ENCODE measurements at places on chromosomes 1 and 21.

DNA sequence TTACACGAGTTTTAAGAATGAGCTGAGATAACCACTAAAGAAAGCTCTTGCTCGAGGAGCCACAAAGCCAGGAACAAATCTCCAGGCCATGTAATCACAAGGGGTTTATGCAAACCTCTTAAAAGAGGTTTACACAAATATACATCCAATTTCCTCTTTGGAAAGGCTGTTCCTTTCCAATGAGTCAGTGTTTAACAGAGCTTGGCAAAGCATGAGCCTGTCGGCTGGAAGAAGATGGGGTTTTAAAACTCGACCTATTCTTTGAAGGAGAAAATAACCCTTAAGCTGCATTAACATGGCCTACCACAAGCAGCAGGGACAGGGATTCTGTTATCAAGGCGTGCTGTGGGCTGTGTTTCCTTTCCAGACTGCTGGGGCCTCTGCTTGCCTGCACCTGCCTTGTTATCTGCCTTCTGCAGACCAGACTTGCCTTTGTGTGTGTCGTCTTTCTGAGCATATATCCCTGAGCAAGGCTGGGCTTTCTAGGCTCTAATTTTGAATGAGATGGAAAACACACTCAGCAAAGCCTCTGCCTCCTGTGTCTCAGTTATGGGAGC, 40.6 kb upstream of the CYP2J2 start:
- DNase-seq, result no peak

GRCh38 chr1:110494036-110494435, 24.9 kb downstream of the KCNA10 start:
- no peak for DNase-seq

DNA sequence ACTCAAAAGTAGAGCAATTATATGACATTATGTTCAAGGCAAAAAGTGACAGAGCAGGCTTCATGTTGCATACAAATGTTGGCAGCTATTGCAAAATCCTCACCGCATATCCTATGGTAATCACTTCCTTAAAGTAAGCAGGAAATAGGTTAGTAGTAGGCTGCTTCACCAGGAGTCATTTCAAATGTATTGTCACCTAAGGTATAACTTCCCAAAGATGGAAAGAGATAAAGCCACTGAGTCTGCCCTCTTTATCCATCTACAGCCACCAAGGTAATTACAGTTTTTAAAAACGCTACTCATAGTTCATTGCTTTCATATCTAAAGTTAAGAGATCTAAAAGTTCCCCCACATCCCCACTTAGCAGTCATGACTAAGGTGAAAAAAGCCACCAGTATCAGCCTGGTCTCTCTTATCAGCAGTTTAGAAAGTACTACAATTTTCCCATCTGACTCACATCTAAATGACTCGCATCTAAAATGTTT, 31.6 kb upstream of the UBE2U start:
- DNase-seq, result no peak

GRCh38 chr1:29821605-29822004, 585.3 kb downstream of the PTPRU start:
- no peak for DNase-seq

GRCh38 chr1:209704584-209704983, at the start of gene HSD11B1:
TSS of gene HSD11B1 (plus strand) at chr1:209704846. CDS start at chr1:209704943, 97 bp downstream.
- no peak for DNase-seq

DNA sequence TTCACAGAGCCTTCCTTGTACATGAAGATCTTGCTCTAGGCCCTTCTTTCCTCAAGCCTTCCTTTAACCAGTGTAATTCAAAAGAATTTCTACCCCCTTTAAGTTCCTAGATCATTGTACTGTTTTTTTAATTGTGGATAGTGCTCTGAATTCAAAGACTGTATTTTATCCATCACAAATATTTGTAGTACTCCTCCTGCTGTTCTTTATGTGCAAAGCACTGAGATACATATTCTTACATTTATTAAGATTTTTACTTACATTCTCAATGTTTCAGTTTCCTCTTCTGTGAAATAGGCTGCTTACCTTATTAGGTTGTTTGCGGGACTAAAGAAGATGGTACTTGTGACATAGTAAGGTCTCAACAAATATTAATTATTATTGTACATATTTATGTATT, 168.8 kb upstream of the PDE4B start:
- DNase-seq, result no peak

DNA sequence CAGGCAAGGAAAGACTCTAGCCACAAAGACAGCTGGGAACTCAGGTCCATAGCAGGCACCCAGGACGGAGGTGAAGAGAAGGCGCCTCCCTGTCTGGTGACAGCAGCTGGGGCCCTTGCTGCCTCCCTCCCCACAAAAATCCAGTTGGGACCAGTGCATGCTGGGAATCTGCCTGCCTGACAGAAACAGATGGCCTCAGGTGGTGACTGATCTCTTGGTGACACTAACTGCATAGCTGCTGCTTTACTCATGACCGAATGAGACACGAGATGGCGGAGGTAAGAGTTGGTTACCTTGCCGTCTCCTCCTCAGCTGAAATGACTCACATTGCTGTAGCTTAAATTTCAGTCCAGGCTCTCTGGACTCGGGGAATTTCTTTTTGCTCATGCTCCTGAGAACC, 130.3 kb downstream of the FGGY start:
- DNase-seq, result no peak

- no peak for DNase-seq
Observed at GRCh38 chr1:182643699-182644098, 39.5 kb upstream of the RGS16 start.

GRCh38 chr1:228240411-228241240, 32.8 kb downstream of the OBSCN start:
- no peak for DNase-seq

DNA sequence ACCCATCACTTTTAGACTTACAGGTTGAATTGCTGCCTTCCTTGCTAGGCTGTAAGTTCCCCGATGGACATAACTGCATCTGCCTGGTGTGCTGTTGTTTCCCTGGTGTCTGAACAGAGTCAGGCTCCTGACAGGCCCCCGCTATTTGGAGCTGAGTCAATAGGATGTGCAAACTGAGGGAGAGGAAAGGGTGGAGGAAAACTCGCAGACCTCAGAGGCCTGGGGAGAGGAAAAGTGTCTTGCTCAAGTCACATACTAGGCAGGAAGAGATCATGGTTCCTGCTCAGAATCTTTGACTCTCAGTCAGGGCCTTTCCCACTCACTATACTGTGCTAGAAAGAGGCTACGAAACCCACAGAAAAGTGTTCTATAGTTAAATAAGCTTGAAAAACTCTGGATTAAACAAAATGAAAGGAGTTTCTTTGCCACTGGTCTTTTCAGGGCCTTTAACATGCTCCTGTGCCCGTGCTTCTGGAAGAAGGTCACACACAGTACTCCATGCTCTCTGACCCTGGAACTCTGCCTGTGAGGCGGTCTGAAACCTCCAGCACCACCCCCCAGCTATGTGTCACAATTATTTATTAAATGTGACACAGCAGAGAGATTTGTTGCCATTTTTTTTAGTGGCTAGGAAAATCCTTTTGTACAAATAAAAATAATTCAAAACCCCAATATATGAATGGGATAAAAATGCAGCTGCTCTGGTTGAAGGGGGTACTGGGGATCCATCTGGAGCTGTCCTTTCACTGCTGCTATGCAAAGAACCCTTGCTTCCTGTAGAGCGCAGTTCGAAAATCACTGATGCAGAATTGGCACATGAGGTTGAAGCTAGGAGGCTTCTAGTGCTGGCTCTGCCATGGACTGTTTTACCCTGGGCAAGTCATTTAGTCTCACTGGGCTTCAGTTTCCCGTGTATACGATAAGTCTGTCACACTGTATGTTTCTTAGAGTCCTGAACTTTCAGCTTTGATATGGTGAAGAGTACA, 20.1 kb upstream of the CDCP2 start:
- no peak for DNase-seq

- DNase-seq, result no peak
Observed at GRCh38 chr1:36919491-36920145, 114.7 kb downstream of the GRIK3 start.

GRCh38 chr1:147202576-147202975, 22.6 kb downstream of the FMO5 start:
- no peak for DNase-seq

DNA sequence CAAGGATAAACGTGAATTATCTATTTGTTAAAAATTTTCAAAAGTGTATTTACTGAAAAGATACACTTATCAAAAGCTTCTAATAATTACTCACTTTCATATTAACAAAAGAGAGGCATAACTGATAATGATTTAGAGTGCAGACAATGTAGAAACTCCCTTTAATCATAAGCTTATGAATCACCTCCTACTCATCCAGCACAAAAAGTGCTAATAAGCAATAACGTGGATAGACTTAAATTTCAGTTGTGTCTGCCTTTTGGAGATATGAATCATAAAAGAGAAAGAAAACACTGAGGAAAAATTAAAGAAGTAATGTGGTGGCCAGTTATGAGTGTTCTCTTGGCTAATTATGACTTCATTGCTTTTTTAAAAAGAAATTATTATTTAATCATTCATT, 827.6 kb upstream of the B3GALT2 start:
- no peak for DNase-seq

GRCh38 chr1:61961009-61961408, 218.7 kb downstream of the PATJ start:
- no peak for DNase-seq

DNA sequence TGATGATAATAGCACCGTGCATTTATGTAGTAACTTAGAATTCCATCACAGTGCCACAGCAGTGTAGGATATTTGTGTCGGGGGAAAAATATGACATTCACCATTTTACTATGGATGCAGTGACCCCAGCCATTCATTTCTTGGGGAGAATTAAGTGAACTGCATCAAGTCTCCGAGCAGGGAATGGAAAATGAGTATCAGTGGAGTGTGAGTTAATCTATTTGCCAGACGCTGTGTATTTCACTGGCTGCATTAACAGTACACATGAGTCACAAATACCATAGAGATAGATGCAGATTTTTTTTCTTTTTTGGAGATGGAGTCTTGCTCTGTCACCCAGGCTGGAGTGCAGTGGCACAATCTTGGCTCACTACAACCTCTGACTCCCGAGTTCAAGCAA, 33.8 kb upstream of the SLC45A1 start:
- DNase-seq, result no peak

DNA sequence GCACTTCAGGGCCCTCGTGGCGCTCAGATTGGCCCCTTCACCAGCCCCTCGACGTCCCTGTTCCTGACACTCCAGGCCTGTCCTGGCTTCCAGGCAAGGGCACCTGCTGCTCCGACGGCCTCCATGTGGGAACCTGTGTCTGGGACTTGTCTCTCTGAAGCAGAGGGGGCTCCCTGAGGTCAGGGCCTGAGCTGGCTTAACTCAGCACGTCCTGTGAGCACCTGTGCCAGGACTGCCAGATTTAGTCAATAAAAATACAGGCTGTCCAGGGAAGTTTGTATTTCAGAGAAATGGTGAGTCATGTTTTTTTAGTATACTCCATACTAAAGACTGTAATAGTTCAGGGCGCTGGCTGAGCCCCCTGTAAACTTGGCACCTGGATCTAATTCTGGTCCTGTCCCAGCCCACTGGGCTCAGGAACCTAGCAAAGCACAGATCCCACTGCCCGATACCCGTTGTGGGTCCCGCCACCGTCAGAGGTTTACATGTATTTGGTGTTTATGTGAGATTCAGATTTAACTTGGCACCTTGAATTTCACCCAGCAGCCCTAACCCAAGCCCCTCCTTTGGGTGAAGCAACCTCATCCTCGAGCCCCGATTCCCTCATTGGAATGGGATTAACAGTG, 109.9 kb upstream of the IFFO2 start:
- no peak for DNase-seq

GRCh38 chr21:28789523-28789922, 203.2 kb downstream of the LTN1 start:
- no peak for DNase-seq

- DNase-seq, result peak; percentile 27
Observed at GRCh38 chr1:45009956-45010854, 919 bp downstream of the HECTD3 start.

- DNase-seq, result peak; percentile 32
Observed at GRCh38 chr1:66503841-66504470, 30.0 kb upstream of the SGIP1 start.

DNA sequence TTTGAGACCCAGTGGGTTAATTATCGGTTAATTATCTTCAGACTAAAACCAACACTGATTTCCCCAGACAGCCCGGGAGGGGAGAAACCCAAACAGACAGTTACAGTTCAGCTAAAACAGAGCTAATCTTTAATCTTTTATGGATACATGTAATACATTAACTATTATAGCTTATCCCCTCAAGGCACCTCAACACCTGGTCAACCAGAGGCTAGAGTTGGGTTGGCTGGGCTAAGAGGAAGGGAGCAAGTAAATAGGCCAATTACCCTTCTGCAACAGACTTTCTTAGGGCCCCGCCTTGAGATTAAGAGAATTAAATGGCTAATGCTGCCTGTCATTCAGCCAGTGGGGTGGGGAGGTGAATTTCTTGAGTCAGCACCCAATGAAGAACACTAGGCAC, 6.6 kb upstream of the MED18 start:
- no peak for DNase-seq

GRCh38 chr1:11629184-11630016, 24.8 kb downstream of the FBXO2 start:
- no peak for DNase-seq

DNA sequence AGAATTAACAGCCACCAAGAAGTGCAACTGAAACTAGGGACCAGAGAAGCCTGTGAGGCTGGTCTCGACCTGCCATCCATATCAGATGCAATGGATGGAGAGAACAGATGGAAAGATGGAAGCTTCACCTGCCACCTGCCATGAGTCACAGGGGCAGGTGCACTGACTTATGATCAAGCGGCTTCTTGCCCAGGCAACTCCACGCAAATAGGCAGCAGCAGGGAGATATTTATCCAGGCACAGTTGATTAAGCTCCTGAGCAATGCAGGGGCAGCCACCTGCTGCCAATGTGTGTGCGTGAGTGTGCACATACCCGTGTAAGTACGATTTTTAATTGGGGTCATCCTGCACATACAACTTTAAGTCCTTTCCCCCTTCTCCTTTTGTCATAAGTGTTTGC, 174.2 kb downstream of the PTPRU start:
- no peak for DNase-seq

DNA sequence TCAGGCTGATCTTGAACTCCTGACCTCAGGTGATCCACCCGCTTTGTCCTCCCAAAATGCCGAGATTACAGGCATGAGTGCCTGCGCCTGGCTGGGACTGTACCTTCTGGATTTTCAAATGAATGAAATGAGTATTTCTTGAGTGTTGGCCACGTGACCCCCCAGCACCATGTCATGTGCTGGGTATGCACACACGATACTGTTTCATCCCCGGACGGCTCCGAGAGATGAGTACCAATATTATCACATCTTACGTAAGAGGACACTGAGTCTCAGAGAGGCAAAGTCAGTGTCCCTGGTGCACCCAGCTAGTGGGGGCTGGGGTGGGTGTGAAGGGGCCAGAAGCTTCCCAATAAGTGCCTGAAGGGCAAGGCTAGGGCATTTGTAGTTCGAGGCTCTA, 780 bp upstream of the CROCC start:
- no peak for DNase-seq

GRCh38 chr1:56774067-56774609, 45.1 kb downstream of the FYB2 start:
- DNase-seq, result no peak

Measured in stimulated activated CD4-positive, alpha-beta T cell treated with anti-CD3 and anti-CD28 coated beads, Interleukin-1b, Interleukin-23, amount 100 ng/mL, for 48 hours (primary cell).